Skin of body (tissue), 3 donors: ENCODE measurements at places on chromosomes 2 and 18. TPM values are rescaled to one million over a fixed set of nuclear protein-coding genes. Genes with fewer than 3 reads are reported as not detected.

GRCh38 chr18:31554776-31555175 lies 36.9 kb upstream of the TTR start:
- DNase-seq: no peak

GRCh38 chr2:151904807-151905206 lies 76.6 kb upstream of the ARL5A start:
- DNase-seq: no peak

GRCh38 chr2:177332026-177332991 lies 60.3 kb upstream of the AGPS start:
- DNase-seq: peak; percentile 84

- DNase-seq: no peak
Measured at GRCh38 chr18:58015065-58015780, 28.8 kb upstream of the NEDD4L start.

DNA sequence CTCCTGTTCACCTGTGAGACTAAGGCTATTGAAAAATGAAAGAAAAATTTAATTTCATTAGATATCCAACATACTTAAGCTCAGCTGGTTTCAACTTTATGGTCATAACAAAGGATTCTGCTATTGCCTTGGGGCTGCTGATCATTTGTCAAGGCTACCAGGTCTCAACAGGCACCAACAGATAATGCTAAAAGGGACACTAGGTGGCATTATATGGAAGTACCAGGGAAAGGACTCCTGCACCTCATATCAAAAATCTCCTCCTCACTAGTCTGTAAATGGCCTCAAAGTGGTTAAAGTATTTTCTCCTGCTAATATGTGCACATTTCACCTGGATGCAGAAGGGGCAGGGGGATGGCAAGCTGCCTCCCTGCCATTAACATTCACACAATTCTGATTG lies 167.9 kb upstream of the REG3A start:
- no peak for DNase-seq

- no peak for DNase-seq
Measured at GRCh38 chr2:218229851-218230250, 12.9 kb downstream of the ARPC2 start.

GRCh38 chr2:205511641-205512040 lies 170.7 kb upstream of the NRP2 start:
- DNase-seq: no peak

DNA sequence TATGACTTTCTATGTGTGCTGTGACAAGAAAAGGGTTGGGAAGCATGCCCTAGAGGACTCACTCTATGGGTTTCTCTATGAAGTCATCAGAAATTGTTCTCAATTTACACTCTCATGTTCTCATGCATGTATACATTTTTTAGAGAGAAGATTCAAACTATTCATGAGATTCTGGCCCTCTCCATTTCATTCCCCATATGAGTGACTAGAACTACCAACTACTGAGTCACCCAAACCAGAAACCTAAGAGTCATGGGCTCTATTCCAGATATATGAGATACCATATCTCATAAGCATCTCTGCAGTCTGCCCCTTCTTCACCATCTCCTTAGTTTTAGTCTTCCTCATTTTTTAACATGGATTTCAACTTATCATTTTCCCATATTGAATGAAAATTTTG lies 87.7 kb downstream of the EXOC6B start:
- no peak for DNase-seq

DNA sequence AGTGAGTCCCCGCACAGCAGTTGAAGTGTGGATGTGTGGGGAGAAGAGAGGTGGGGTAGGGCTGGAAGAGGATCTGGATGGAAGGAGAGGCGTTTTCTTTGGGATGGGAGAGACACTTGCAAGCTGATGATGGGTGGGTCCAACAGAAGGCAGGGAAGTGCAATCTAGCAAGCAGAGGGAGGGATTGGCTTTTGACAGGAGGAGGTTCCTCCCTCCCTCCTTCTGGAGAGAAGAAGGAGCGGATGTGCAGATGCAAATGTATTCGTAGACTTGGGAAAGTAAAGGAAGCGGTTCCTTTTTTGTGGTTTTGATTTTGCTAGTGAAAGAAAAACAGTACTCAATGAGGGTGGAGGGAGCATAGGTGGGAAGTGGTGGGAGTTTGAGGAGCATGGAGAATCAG lies 48.9 kb downstream of the LAMA3 start:
- no peak for DNase-seq

GRCh38 chr2:112944971-112945370 lies 32.8 kb upstream of the IL36G start:
- DNase-seq: no peak

DNA sequence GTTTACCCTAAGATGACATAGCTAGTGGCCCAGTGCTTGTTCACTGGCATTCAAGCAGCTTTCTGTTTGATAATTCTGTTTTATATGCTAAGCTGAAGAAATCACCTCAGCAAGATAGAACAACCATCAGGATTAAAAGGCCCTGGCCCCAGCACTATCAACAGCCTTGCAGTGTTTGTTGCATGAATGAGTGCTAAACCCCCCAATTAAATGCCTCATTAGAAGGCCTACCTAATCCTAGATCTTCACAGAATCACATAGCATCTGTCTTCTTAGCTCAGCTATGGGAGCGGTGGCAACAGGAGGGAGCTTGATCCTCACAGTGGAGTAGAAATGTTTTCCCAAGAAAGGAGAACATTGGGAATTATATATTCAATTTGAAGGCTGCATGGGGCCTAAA lies 194.1 kb upstream of the HNMT start:
- DNase-seq: no peak

GRCh38 chr2:115939902-115940301 lies 1497.5 kb downstream of the DPP10 start:
- DNase-seq: no peak

GRCh38 chr18:62838475-62839098 lies 123.2 kb downstream of the PHLPP1 start:
- DNase-seq: no peak

GRCh38 chr2:150296770-150297546 lies 190.5 kb downstream of the RND3 start:
- peak; percentile 88 for DNase-seq

- DNase-seq: no peak
Measured at GRCh38 chr2:235543128-235543750, 49.4 kb downstream of the AGAP1 start.

GRCh38 chr18:69580107-69580506 lies 179.4 kb downstream of the DOK6 start:
- DNase-seq: no peak

DNA sequence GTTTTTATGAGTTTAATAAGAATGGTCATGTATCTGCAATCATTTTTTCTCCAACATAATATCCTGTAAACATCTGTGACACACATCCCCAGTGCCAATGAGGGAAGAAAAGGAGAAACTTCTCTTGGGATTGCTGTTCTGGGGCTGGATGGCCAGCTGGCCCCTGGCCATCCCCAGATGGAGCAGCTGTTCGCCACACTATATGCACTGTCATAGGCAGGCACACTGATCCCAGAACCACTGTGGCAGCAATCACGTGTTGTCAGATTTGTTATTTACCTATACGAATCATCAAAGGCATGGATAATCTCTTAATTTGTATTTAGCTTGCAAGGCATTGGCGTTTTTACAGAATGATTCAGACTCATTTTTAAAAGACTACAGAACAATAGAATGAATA lies 167.6 kb upstream of the ACAA2 start:
- DNase-seq: peak; percentile 35

DNA sequence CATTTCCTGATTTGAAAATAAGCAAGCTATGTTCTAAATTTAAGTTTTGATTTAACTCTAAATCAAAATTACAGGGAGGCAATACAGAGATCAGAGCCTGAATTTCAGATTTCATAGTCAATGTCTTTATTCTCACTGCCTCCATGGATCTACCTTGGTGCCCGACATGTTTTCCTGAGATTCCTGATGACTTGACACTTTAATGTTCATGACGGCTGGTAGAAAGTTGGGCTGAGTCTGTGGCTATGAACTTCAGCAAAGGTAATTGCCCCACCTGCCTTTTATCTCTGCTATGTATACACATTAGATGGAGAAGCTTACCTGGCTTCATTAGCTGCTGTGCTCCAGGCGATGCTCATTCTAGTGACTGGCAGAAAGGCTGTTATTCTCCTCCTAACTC lies 1390.5 kb upstream of the CELF4 start:
- DNase-seq: no peak

GRCh38 chr2:74945788-74946331 lies 12.6 kb upstream of the POLE4 start:
- no peak for DNase-seq

GRCh38 chr2:46831869-46832265 lies 83.7 kb downstream of the MCFD2 start:
- no peak for DNase-seq

- DNase-seq: no peak
Measured at GRCh38 chr2:225091336-225091735, 49.1 kb upstream of the DOCK10 start.

GRCh38 chr2:17012297-17012696 lies 346.7 kb upstream of the CYRIA start:
- no peak for DNase-seq

DNA sequence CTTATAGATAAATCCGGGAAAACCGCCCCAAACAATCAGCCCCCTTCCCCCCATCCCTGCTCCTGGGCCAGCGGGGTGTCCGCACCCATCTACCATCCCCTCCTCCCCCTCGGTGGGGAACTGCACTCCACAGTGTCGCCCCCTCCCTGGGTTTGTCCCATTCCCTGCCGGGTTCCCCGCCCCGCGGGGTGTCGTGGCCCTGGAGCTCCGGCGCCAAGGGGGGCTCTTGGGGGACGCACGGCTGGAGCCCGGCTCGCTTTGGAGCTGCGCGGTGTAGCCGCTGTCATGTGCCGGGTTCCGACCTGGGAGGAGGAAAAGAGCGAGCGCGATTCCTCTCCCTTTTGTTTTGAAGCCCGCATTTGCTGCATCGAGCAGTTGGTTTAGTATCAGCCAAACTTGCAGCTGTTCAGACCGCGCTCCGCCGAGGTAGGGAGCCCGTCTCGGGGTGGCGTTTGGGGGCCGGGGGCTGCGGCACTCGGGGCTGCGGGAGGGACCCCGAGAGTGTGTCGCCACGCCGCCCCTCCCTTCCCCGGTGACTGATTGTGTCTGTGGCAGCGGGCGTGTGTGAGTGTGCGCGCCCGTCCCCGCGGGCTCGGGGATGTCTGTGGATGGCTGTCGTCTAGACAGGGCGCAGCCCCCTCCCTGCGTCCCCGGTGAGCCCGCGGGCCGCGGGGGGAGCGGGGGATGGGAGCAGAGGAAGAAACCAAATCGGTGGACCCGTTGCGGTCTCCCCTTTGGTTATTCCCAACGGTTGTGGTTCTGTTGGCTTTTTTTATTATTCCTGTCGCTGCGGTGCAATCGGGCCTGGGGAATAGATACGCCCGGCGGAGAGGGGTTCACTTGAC lies 797 bp downstream of the CTIF start:
- peak; percentile 63 for DNase-seq

- no peak for DNase-seq
Measured at GRCh38 chr2:218434456-218434855, 15.5 kb downstream of the VIL1 start.

GRCh38 chr2:41966431-41966893 lies 81.4 kb upstream of the PKDCC start:
- peak; percentile 89 for DNase-seq

DNA sequence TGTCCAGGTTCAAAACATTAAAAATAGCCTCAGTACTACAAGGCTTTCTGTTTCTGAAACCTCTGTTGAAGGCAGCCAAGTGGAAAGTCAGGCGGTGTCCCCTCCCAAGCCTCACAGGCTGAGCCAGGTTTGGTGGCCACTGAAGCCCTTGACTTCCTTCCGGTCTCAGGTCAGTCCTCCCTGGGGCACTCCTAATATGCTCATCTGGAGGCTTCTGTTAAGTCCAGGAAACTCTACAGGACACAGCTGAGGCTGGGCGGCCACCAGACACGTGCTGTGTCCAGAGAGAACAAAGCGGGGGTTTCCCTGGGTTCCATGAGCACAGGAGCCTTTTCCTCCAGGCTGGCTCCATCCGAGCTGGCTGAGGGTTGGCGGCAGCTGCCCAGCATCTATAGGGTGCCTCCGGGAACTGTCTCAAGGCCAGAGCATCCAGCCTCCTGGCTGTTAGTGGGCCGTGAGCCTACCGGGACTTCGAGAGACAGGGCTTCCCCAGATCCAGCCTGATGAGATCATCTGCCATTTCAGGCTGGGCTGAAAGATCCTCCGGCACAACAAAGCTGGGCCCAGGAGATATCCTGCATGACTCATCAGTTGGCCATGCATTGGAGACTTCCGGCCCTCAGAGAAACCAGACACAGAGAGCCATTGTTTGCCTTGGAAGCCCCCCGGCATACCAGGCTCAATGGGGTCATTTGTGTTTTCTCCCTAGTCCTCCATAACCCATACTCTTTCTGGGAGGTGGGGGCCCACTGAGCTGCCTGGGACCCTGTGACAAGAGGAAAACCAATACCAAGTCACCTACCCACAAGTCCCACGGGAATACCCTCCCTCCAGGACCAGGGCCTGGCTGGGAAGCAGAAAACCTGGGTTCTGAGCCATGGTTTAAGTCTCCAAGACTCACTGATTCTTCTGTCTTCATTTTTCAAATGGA lies 71.7 kb downstream of the HS1BP3 start:
- DNase-seq: peak; percentile 87

DNA sequence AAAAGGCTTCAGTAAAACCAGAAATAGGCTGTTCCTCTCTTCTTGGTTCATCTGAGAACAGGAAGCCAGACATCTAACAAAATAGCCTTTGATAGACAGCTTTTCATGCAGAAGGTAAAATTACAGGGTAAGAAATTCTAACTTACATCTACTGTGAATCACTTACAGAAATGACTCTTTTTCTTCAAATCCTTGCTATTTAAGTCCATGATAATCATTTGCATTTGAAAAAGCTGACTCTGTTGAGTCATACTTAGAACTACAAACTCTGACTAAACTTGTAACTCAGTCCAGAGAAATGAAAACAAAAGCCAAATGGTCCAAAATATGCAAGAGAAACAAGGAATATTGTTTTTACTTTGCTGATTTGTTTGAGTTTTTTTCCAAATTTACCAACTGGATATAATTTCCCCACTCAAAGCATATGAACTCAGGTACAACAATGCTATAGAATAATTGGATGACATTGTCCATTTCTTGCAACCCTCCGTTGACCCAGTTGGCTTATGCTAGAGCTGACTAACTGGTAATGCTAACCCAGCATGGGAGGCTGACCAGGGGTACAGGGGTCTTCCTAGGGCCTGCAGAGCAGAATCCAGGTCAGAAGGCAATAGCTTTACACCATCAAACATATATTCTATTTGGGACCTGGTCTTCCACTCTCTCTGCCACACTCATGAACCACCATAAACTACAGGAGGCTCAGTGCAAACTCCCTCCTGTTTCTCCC lies 18.8 kb upstream of the MREG start:
- no peak for DNase-seq

PLEK gene
- 12.8 TPM for total RNA-seq

AGXT gene
- total RNA-seq: 0.10 TPM

PLGLB1 gene
- 5.4 TPM for total RNA-seq

SULT1C2 gene
- 1.5 TPM for total RNA-seq

PLCD4 gene
- 2.8 TPM for total RNA-seq

PRKAG3 gene
- 2.5 TPM for total RNA-seq

METTL8 gene
- total RNA-seq: 16.0 TPM

BCL11A gene
- 30.9 TPM for total RNA-seq

SLC35G4 gene
- not detected for total RNA-seq

ABCG5 gene
- not detected for total RNA-seq

C2orf80 gene
- total RNA-seq: not detected

ACMSD gene
- not detected for total RNA-seq

SERPINB7 gene
- 14.6 TPM for total RNA-seq

GPR55 gene
- not detected for total RNA-seq

NEB gene
- total RNA-seq: 212 TPM

TYMS gene
- total RNA-seq: 25.0 TPM
